ENCODE measurements at places on chromosomes 2 and 18.

GRCh38 chr2:134934641-134935040 lies 16.0 kb downstream of the CCNT2 start:
- no peak for DNase-seq

- DNase-seq = no peak
Observed at GRCh38 chr18:75054046-75054445, 154.9 kb downstream of the PTGR3 start.

GRCh38 chr18:72180689-72181088 lies 363.5 kb downstream of the CBLN2 start:
- no peak for DNase-seq

DNA sequence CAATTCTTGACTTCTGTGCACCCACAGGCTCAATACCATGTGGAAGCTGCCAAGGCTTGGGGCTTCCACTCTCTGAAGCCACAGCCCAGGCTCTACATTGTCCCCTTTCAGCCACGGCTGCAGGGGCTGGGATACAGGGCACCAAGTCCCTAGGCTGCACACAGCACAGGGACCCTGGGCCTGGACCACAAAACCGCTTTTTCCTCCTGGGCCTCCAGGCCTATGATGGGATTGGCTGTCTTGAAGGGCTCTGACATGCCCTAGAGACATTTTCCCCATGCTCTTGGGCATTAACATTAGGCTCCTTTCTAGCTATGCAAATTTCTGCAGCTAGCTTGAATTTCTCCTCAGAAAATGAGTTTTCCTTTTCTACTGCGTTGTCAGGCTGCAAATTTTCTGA lies 29.7 kb downstream of the NUP35 start:
- no peak for DNase-seq

- DNase-seq = no peak
Observed at GRCh38 chr2:96093528-96093927, 22.8 kb downstream of the ADRA2B start.
